ENCODE measurements at places on chromosomes 1 and 21.
A peak's percentile ranks its signal among the peaks of the same experiment; 100 is the strongest.

DNA sequence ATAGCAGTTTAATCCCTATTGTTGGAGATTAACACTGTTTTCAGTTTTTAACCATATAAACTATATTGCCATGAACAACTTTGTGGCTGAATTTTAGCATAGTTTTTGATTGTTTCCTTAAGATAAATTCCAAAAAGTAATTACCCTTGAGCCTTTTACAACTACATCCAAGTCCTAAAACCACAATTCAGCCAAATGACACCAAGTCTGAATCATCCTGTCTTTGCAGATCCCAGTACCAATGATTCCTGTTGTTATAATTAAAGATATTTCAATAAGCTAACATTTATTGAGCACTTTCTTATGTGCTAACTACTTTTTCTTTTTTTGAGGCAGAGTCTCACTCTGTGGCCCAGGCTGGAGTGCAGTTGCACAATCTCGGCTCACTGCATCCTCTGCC, 35.6 kb downstream of the IL23R start:
- DNase-seq, result no peak

DNA sequence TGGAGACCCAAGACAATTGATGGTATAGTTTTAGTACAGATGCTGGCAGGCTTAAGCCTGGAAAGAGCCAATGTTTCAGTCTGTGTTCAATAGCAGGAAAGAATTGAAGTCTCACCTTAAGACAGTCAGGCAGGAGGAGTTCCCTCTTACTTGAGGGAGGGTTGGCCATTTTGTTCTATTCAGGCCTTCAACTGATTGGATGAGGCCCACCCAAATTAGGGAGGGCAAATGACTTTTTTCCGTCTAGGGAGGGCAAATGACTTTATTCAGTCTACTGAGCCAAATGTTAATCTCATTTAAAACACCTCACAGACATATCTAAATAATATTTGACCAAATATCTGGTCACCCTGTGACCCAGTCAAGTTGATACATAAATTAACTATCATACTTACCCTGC, 31.4 kb upstream of the ELAVL4 start:
- no peak for DNase-seq

GRCh38 chr1:26035203-26035958, 10.5 kb downstream of the SLC30A2 start:
- peak; percentile 87 for DNase-seq

GRCh38 chr1:64568171-64568450, 98.2 kb downstream of the CACHD1 start:
- no peak for DNase-seq

DNA sequence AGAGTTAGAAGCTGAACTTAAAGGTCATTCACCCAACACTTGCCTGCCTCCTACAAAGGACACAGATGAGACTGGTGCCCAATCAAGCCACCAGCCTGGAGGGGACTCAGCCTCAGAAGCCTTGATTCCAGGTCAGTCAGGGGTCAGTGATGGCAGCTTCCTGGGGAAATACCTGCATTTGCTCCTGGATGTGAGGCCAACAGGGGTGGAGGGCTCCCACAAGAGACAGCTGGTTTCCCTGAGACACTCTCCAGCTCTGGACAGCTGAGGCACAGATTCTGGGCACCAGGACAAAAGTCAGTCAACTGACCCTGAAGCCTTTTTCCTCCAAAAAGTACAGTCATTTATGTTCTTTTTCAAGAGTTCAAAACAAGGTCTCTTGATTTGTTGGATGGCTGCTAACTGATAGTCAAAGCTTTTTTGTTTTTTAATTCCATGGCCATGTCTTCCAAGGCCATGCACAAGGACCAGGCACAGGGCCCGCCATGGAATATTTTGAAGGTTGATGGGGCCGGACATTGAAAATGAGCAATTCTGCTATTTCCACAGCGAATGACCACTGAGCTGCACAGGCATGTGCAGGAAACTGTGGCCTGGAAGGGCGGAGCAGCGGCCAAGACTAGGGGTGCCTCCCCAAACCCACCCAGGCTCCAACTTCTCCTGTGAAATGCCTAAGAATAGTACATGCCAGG, 1.8 kb downstream of the C2CD2 start:
- no peak for DNase-seq

DNA sequence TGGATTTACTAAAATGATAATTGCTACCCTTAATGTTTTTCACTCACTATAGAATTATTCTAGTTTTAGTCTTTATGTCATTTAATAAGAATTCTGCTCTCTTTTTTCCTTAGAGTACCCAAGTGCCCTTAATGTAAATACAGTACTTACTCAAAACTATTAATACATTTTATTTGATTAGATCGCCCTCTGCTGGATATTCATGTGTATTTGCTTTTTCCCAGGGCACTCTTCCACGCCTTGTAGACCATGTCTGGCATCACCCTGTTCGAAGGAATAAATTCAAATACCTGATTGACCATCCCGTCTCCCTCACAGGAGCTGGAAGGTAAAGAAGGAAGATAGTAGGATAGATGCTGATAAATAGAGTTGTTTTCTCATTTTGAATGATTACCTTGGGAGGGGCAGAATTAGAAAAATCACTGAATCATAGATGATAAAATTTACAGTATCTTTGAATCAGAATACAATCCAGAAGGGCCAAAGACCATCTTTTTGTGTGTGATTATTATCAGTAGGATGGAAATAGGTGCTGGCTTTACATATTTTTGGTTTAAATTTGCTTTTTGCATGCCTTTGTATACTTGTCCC, 4.1 kb downstream of the AXDND1 start:
- DNase-seq, result peak; percentile 44

DNA sequence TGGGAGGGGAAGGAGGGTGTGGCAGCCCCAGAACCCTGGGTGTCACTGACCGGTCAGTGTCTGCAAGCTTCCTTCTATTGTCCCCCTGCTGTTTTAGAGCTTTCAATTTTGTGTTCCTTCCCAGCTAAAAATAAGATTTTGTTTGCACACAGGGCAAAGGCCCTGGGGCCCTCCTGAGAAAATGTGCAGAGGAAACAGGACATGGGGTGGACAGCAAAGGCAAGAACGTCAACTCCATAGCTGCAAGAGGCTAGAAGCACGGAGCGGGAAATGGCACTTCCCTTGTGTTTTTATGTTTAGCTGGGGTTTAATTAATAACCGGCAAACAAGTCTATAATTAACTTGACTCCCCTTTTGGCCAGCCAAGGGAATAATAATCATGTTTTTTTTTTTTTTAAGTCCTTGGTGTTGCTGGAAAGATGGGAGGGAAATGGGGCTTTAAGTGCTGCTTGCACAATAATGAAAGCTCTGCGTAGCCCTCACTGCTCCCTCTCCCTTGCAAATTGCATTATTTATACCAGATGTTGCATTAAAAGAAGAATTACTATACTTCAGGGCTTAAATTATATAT, 261.4 kb upstream of the USP24 start:
- DNase-seq, result no peak

DNA sequence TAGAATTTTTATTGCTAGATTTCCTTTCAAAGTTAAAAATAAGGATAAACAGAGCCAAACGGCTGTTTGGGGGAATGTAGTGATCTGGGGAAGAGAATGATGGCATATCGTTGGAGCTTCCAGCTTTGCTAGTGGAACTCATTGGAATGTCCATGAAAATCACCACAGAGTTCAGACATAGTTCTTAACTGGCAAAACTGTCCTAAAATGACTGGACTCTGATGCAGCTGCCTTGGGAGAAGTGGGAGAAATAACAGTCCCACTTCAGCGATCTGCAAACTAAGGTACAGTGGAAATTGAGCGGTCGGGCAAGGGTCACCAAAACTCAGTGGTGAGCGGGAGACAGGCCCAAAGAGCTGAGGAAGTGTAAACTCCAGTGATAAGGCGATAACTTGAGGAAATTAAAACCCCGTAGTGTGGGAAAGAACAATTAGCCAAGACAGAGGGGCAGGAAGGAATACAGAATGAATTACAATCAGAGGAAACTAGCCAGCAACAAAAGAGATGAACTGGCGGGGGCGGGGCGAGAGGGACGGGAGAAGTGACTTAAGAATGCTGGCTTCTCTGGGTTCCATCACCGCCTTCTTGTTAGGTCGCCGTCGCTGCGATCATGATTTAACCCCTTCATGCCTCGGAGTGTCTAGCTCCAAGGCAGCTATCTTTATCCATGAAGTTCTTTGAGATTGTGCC, 89.8 kb upstream of the ARHGAP29 start:
- no peak for DNase-seq

GRCh38 chr1:54975356-54976108, 4.9 kb upstream of the TMEM61 start:
- no peak for DNase-seq

- no peak for DNase-seq
These were observed 105.5 kb downstream of the CRYAA start for GRCh38 chr21:43274022-43274945.

DNA sequence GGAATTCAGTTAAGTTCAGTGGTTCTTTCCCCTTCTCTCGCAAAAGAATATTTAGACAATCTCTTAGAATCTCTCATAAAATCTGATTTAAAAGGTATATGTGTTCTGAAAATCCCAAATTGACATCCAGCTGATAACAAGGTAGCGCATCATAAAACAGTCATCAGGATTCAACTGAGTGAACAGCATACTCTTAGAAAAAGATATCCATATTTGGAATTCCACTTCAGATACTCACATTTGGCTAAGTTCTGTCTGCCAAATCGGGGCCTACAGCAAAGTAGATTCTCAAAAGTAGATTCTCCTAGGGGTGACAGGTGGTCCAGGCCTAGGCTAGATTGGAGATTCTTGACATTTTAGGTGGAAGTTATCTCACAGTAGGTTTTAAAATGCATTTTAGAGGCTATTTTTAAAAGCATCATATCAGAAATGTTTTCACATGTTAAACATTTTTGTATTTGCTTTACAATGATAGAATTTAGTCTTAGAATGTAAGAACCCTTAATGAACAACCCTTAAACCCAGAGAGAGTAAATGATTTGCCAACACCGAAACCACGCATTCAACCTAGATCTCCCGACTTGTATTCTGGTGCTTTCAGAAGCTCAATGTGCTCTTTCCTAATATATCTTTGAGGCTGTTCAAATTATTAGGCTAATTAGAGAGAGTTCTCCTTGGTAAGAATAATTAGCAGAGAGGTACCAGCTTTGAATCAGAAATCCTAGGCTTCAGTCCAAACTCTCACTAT, 318.9 kb downstream of the LMO4 start:
- no peak for DNase-seq

- DNase-seq, result no peak
These were observed 60.5 kb downstream of the SLC66A1 start for GRCh38 chr1:19372602-19373001.

- no peak for DNase-seq
These were observed 37.7 kb downstream of the DHRS3 start for GRCh38 chr1:12580054-12580887.

DNA sequence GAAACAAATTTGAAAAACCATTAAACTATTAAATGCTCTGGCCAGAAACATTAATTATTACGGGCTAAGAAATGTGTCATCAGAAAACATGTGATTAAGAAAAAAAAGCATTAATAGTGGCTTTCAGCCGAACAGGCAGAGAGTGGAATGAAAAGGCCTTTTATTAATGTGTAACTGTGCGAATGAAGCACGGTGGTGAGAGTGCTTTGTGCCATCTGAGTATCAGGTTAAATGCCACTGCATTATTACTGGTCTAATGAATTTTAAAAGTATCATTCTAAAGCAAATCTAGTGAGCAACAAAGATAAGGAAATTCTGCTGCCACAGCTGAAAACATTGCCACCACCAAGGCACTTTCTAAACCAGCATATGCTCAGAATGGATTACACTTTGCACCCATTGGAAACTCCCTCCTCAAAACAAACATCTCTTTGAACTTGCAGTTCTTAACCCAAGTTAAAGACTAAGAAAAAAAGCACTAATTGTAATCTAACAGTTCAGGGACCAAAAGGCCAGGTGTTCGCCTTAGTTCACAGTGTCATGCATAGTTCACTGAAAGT, 30.0 kb upstream of the SSX2IP start:
- DNase-seq, result no peak

DNA sequence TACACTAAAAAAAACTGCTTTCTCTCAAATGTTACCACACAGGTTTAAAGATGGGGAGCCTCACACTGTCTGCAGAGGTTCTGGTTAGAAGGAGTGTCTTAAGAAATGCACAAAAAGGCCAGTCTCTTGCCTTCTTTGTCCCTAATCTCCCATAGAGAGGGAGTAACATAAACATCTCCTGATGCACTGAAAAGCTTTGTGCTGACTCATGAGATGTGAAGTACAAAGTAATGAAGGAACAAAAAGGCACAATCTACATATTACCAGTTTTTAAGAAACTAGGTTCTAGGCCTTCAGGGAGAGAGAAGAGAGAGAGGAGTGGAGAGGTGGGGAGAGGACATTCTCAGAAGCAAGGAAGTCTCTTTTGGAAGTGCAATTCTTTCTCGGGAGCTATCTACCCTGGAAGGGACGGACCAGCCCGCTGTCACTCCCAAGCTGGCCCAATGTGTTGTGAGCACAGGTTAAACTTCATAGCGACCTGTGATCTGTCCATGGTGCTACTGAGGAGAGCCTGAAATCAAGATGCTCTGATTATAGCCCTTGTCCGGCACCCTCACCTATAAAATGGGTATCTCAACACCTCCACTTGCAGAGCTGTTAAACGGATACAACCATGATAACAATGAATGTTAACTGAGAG, 458.1 kb downstream of the DISC1 start:
- DNase-seq, result no peak

DNA sequence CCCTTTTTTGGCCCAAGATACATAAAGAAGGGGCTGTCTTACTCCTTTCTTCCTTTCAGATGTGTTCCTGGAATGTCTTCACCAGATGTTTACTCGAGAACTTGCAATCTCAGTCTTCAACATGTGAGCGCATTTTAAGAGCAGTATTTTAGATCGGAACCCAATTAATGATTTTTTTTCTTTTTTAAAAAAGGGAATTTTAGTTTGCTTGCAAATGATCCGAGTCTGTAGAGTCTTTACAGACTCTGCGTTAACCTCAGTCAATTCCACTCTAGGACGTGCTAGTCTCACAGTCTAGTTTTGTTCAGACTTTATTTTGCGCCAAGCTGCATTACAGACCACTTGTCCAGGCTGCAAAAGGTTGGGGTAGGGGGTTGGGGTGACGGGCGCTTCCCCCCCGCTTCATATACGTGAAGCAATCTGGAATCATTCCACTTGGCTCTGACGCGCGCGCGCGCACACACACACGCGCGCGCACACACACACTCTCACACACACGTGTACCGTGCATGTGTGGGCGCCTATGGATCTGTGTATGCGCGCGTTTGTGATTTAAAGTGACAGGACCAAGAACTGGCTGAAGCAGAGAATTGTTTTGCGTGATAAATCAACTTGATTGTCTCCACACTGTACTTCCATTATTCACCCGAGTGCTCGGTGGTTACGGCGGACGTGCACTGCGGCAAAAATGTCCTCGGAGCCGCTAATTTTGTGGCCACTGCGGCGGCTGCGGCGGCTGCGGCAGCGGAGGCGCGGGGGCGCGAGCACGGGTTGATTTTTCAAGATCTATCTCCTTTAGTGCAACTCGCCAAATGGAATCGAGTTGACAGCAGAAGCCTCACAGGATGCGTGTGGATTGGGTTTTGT, 25.6 kb upstream of the NFIA start:
- no peak for DNase-seq

GRCh38 chr1:36034692-36035091, 49.2 kb upstream of the TEKT2 start:
- DNase-seq, result no peak

GRCh38 chr1:224256640-224257039, 73.3 kb downstream of the NVL start:
- DNase-seq, result no peak
